Activated CD4-positive, alpha-beta T cell treated with anti-CD3 and anti-CD28 coated beads, Interleukin-10, Interleukin-2, amounts not matched to agents 100 ng/mL and 50 ng/mL, durations not matched to agents 16 hours and 8 hours (primary cell): ENCODE measurements at places on chromosomes 12 and 14.

- no peak for DNase-seq
Measured at GRCh38 chr12:49968471-49968870, 4.3 kb upstream of the AQP6 start.

- DNase-seq = no peak
Measured at GRCh38 chr12:101498252-101498651, 23.1 kb downstream of the SPIC start.

GRCh38 chr12:61870658-61871484 lies 389.3 kb upstream of the USP15 start:
- DNase-seq = peak; percentile 51

- DNase-seq = no peak
Measured at GRCh38 chr14:68657300-68658028, 135.4 kb downstream of the ZFP36L1 start.

DNA sequence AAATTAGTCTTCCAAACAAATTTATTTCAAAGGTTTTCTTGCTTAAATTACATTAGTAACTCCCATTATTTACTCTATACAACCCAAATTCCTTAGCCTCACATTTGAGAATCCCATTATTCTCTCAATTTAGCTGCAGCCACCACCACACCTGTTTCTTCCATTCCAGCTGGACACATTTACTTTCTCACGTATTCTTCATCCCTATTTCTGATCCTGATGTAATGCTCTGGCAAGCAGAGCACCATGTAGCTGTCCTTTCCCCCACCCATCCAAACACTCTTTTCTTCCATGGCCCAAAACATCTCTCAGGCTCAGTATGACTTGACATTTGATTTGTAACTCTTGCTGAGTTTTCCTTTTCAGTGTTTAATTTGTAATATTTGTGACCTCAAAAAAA lies 240.2 kb upstream of the CLEC14A start:
- DNase-seq = no peak

- DNase-seq = no peak
Measured at GRCh38 chr14:53850714-53851296, 105.8 kb downstream of the BMP4 start.

DNA sequence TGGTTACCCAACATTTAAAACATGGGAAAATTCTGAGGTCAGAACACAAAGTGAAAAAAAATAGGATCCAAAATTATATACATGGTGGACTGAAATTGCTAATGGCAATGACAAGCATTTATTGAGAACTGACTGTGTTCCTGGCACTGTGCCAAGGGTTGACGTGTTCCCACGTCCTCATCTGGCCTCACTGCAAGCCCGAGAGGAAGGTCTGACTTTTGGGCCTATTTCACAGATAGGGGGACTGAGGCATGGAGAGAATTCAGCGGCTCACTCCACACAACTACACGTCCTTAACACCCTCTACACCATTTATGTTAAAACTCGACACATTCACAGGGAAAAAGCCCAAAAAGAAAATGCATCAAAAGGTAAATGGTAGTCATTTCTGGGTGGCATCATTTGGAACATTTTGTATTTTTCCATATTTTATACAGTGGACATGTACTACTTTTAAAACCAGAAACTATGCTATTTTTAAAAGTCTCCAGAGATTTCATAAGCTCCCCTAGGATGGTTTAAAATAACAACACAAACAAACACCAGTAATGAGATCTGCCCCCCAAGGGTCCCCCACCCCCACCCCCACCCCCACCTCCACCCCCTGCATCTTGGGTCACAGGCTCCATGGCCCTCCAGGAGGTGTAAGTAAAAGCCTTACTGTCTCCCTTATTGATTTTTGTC lies 27.7 kb downstream of the CLMN start:
- DNase-seq = no peak

GRCh38 chr14:103195828-103196615 lies 72.8 kb downstream of the TNFAIP2 start:
- DNase-seq = no peak

DNA sequence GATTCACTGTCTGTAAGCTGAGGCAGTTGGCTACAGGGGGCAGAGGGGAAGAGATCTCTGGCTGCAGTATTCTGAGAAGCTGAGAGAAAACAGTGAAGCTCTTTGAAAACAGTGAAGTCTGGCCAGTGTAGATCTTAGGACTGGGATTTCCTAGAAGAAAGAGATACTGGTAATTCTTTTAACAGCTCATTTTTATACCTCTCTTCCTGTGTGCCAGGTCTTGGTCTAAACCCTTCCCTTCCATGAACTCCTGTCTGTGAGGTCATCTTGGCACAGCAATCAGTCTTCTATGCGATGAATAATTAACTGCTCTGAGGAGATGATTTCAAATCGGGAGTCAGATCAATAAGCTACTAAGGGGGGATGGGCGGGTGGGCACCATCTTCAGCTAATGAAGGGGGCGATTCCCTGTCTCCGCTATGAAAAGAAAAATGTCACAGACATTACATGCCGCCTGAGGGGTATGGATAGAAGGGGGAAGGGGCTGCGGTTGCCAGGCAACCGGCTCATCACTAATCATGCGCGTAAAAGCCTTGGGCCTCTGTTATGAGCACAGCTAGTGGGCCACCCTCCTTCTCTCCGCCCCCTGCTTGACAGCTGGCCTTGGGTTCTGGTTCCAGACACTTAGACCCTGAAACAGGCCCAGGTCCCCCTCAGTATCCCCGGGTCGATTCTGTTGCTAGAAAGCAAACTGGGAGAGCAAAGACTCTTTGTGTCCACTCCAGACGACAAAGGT lies 75.3 kb upstream of the CEP83 start:
- no peak for DNase-seq

DNA sequence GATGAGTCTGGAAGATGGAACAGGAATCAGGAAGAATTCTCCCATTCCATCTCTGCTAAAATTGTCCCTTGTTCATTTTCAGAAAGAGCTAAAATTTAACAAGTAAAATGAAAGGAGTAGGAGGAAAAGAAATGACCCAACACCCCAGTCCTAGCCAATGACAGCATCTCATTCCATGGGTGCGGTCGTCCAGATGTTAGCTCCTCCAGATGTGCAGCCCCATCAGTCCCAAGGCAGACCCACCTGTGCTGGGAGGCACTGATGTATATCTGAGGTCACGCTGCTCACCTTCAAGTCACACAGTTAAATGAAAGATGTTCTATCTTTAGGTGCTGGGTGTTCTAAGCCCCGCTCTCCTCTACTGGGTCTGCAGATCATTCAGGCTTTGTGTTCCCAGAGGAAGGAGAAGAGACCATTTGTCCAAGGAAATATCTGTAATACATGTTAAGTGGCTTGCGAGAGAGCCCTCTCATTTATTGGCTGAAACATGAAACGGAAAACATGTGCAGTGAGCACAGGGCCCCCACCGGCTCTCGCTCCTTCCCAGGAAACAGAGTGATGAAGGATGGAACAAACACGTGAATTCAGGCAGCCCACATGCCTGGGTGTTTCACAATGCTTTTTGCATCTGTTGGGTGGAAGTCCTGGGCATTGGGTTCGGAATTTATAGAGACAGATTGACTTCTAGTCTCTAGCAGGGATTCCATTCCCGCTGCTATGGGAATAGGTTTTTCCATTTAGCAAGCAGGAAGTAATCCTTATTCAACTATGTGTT lies 294.6 kb downstream of the NUAK1 start:
- DNase-seq = no peak

DNA sequence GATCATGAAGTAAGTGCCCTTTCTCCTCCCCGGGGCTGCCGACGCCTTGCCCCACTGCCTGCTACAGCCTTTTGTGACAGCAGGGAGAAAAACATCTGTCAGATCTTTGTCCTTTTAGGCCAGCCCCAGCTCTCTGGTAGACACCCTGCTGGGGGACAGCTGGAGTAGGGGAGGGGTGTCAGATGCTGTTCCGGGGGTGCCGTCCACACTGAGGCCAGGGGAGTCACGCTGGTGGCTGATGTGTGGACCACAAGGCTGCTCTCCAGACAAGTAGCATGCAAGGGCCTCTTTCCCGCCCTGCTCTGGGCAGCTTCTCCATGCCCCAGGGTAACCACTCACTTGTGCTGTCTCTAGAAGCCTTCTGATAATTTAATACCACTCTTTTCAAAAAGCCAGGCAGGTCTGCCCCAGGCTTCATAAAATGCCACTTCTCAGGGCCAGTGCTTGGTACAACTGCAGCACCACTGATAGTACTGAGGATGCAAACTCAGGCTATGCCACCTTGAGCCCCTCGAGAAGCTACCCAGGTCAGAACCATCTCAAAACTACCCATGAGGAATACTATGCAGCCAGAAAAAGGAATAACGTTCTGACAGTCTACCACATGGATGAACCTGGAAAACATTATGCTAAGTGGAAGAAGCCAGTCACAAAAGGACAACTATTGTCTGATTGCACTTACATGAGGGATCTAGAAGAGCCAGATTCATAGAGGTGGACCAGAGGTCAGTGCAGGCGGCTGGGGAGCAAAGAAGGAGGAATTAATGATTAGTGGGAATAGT lies 66.0 kb upstream of the RIN3 start:
- no peak for DNase-seq

DNA sequence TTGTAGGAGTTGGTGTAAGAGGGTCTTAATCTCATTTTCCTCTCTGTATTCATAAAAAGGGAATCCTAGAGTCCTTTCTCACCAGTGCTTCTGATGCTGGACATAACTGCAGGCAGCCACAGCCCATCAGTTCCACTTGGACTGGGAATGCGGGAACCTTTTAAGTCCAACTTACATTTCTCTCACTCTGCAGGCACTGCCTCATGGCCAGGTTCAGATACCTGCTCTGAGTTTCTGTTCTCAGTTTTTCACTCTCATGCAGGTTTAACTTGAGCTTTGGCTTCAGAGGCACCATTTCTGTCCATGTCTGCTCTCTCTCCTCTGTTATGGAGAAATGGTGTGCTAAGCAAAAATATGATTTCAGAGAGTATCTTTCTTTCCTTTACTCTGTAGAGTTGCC lies 4.2 kb downstream of the ACVR1B start:
- no peak for DNase-seq

GRCh38 chr14:64502887-64503433 lies 678 bp downstream of the ZBTB25 start:
- DNase-seq = peak; percentile 34

- DNase-seq = no peak
Measured at GRCh38 chr12:94817695-94818075, 167.3 kb upstream of the TMCC3 start.

DNA sequence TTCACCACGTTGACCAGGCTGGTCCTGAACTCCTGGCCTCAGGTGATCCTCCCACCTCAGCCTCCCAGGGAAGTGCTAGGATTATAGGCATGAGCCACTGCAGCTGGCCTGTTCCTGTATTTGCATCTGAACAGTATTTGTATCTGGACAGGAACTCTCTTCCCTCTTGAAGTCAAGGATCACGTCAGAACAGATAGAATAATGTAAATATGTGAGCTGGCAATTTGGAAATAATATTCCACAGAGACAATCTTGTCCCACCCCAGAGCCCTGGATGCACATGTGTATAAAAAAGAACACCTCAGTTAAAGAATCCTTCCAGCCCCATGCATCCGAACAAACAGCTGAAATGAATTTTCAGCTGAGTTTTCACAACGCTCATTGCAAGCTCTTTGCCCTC lies 118.3 kb downstream of the VEZT start:
- no peak for DNase-seq

DNA sequence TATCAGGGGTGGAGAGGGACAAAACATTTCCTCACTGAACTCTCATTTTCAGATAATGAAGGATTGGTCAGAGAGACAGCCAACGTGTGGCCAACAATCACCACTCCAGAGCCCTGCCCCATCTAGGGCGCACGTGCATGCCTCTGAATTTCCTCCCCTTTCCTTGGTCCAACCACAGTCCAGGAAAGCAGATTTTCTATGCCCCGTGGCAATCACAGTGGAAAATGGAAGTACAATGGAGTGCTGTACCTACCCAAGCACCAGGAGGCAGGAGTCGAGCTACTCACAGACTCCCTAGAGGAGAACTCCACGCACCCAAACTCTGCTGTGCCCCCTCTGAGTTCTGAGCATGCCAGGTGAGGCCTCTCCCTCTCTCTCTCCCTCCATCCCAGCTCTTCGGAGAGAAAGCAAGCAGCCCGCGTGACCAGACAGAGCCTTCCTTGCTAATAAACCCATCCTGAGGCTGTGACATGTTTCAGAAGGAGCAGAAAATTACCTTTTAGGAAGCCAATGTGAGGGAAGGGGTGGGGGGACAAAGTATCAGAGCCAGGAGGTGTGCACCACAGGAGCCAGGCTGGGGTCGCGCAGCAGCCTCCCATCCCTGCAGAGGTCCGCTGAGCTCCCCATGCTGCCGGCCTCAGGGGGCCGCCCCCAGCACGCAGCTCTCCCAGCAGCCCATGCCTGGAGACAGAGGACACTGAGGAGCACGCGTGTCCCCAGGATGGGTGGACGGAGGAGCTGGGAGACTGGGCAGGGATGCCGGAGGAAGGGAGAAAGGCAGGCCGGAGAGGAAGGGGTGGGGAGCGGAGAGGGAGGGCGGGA lies 73.4 kb downstream of the PITPNM2 start:
- no peak for DNase-seq

DNA sequence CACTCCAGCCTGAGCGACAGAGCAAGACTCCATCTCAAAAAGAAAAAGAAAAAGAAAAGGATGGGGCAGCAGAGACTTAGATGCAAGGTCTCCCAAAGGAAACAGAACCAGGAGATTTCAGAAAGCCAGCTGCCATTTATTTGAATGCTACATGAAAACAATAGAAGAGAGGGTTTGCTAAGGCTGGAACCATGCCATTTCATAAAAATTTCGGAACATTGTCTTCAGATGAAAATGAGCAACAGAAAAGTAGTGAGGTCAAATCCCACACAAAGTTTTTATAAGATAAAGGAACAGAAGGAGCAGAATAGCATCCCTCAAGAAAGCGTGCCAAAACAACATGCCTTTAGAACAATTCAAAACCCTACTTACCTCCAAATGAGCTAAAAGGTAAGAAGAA lies 175.3 kb downstream of the ETV6 start:
- no peak for DNase-seq

DNA sequence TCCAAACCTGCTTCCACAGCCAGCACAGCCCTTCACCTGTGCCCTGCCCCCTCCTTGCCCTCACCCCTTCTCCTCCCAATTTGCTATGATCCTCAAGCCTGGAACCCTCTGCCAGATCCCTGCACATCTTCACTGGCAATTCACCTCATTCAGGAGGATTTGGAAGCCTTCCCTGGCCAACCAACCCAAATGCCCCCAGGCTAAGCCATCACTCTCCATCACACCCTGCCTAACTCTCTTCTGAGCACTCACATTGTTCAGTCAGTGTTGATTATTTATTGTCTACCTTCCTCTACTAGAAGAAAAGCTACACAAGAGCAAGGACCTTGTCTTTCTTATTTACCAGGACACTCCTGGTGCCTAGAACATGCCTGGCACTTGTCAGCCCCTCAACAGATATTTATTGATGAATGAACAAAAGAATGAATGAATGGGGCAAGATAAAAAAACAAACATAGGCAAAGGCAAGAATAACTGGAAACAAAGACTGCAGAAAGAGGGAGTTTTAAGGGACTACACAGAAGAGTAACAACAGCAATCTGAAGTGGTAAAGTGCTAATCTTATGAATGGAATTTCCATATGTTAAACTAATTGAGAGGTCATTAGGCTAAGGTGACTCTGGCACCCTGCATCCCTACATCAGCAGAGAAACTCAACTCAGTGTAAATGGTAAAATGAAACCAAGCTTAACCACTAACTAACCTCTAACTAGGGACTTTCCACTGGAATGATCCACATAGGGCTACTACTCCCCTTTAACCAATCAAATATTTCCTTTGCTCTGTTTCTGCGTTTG lies 33.4 kb downstream of the TMTC1 start:
- peak; percentile 10 for DNase-seq

GRCh38 chr12:18851271-18851670 lies 113.4 kb downstream of the CAPZA3 start:
- no peak for DNase-seq

GRCh38 chr12:98127336-98127679 lies 388.1 kb upstream of the TMPO start:
- no peak for DNase-seq
